ENCODE measurements at places on chromosomes 7 and 10.

DNA sequence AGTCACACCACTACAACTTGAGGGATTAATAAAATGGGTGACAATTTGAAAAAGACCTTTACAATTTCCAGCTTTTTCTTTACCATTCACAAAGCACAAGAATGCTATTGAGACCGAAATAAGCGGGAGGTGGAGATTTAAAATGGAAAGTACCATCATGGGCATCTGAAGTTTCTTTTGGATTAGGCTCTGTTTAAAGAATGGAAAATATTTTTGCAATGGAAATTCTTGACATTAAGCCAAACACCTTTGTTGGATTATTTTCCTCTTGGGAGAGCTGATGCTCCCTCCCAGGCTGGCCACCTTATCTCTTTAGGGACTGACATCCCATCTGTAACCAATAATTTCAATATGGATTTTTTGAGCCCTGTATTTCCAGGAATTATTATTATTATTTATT is 62.5 kb downstream of the BPGM start:
- no peak for DNase-seq

GRCh38 chr7:105279688-105280007 is 109.1 kb downstream of the SRPK2 start:
- no peak for DNase-seq

DNA sequence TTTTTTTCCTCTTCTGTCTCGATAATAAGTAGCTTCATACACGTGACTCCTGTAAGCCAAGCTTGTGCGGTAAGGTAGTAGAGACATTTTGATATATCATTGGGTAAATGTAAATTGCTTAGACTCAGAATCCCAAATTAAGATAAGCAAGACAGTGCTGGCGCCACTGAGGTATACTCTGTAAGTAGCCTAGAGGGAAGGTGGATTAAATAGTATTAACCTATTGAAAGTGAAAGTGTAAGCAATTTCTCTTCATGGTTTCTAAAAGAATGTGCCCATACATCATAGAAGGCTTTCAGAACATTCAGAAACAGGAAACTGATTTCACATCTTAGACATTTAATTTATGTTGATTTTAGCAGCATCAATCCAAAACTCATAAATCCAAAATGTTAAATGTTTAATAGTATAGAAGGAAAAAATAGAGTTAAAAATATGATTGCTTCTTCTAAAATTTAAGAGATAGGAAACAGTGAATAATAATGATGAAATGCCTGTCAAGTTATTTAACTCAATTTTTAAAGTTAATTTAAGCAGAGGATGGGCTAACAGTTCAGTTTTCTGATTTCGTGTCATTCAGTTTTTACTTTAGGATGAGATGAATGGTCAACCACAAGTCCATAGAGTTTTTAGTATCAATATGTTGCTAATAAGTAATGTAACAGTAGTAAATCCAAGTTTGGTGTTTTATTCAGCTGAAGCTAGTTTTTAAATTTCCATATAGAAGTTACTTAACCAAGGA is 36.8 kb downstream of the LRRC72 start:
- DNase-seq = no peak

- DNase-seq = no peak
Observed at GRCh38 chr7:99949645-99950228, 20.3 kb upstream of the GJC3 start.

DNA sequence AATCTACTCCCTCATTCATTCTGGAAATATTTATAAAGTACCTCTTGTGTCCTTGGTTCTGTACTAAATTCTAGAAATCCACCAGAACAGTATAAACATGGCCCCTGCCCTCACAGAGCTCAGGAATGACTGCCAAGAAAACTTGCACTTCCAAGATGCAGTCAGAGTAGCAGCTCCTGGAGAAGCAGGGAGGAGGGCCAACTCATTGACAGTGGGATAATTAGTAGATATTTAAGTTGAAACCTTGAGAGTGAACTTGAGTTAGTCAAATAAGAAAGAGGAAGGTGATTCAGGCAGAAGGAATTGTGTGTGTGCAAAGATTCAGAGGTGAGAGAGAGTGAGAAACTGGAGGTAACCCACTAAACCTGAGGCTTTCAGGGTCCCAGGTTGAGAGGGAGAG is 182.2 kb upstream of the INHBA start:
- DNase-seq = no peak

- DNase-seq = no peak
Observed at GRCh38 chr10:11673346-11674280, 62.2 kb upstream of the USP6NL start.

GRCh38 chr10:57815949-57816348 is 451.7 kb downstream of the IPMK start:
- no peak for DNase-seq

- DNase-seq = no peak
Observed at GRCh38 chr7:41578700-41579099, 124.2 kb downstream of the INHBA start.

GRCh38 chr10:117000580-117000979 is 4.4 kb downstream of the SHTN1 start:
- no peak for DNase-seq

GRCh38 chr7:2759736-2760097 is 71.7 kb downstream of the AMZ1 start:
- DNase-seq = peak; percentile 53

GRCh38 chr10:128339753-128340152 is 213.5 kb upstream of the MKI67 start:
- DNase-seq = no peak

DNA sequence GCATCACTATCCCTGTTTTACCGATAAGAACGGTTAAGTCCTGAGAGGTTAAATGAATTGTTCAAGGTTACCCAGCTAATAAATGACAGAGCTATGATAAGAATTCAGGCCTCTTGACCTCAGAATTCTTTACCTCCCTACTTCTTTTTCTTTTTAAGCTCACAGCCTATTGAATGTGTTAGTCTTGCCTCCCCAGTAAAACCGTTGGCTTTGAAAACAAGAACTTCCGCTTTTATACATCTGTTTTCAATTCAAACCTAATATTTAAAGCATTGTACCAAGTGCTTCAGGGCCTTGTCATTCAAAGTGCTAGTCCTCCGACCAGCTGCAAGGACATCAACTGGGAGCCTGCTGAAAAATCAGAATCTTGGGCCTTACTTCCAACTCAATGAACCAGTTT is 15.6 kb downstream of the SEC31B start:
- DNase-seq = no peak

DNA sequence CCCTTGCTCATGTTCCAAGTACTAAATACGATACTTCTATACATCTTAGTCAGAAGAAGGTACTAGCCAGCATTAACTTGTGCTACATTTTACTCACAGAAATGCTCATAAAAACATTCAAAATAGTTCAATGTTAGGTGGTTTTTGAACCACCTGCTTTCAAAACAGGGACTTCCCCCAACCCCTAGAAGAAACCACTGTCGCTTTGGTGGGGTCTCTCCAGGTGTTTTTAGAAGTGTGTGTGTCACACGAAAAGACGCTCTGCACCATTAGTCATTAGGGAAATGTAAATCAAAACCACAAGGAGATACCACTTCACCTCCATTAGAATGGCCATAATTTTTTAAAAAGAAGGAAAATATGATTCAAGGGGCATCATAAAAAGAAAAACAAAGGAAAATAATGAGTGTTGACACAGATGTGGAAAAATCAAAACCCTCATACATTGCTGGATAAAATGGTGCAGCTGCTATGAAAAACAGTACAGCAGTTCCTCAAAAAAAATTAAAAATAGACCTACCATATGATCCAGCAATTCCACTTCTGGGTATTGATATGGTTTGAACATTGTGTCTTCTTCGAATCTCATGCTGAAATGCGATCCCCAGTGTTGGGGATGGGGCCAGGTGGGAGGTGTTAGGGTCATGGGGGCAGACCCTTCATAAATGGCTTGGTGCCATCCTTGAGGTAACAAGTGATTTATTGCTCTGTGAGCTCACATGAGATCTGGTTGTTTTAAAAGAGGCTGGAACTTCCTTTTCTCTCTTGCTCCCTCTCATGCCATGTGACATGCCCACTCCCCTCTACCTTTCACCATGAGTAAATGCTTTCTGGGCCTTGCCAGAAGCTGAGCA is 74.2 kb downstream of the MALSU1 start:
- no peak for DNase-seq

DNA sequence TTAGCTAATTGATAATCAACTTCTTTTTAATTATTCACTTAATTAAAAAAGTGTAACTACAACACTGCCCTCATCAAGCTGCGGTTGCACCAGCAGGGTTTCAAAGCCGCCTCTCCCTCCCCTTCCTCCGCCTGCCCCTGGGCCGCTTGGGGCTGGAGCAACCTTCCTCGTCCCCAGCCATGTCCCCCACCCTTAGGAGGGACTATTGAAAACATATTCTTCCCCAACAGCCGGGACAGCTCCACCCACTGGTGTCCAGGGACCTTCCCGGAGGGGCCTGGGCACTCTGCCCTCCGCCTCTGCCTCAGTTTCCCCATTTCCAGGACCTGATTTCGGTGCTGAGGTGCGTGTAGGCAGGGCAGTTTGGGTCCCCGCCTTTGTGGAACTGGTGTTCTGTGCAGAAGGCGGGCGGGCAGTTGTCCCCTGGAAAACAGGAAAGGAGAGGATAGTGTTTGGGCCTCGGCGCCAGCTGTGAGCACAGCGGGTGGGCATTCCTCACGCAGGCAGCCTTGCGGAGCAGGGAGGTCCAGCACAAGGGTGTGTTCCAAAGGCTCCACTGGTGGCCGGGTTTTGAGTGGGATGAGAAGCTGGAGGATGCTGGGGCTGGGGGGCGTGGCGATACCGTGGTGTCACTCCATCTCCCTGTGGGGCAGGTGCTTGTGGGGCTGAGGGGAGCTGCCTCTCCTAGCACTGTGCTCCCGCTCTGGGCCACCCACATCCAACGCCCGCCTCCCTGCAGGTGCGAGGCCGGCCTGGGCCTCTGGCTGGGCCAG is 15.7 kb downstream of the UNCX start:
- no peak for DNase-seq

DNA sequence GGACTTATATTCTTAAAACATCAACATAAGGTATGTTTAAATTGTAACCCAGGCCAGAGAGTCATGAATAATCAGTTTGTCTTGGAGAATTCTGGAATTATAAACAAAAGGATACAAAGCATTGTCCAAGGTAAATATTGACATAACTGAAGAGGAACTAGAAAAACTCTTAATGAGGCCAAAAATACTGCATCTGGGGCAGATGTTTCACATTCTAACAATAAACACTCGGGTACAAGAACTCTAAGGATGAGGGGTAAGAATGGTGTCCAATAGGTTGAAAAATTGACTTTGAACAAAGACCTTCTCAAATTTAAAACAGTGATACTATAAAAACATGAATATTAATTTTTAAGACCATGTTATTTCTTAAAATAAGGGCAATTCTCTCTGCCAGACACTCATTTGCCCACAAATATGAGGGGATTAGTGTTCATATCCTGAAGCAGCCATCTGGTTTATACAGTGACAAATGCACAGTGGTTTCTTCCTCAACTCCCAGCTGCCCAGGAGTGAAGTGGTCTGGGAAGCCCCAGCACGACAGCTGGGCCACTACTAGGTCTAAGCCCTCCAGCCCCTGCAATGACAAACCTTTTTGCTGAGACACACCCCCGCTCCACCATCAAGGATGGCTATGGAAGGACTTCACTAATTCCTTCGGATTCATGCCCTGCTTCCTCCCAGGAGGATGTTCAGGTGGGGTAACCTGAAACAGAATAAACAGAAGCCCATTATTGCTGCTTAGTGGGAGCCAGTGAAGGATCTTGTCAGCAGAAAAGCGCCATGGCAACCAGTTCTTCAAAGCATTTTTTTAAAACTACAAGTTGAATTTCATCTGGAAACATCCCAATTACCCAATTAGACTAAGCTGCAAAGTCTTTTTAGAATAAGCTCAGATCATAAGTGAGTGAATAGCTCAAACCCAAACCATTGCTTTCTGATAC is 107.5 kb upstream of the ARID5B start:
- peak; percentile 37 for DNase-seq

DNA sequence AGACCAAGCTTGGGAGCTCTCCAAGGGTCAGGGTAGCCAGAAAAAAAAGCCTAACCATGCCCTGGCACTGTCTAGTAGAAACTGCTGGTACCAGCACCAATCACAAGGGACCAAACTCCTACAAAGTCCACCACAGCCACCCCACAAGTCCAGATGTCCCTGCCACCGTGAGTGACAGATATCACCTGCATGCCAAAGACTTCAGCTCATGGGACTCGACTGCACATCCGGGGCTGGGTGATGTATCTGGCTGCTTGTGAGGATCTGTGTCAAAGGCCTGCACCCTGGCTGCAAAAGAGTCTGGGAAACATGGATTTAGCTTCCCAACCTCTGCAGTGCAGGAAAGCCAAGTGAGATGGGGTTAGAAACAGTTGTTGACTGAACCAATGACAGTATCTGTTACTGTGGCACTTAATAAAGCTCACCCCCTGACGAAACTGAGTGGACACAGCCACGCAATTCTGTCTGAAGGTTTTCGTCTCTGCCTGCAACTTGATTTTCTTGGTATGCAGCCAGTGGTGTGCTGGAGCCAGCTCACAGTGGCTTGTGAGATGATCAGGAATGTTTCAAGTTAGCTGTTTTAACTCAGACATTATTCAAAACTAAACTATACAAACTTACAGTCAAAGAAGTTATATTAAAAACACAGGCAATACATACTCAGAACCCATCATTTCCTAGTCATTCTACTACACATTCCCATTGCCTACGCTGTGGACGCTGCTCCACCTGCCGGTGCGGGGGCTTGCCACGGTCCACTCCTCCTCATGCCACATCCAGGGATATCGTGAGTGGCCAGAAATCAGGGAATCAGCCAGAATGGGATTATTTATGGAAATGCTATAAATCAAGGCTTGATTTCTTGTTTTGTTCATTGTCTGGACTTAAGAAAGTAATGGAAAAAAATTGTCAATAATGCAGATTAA is 9.2 kb downstream of the ZNF488 start:
- DNase-seq = no peak
